ENCODE measurements at places on chromosomes 2 and 18.

DNA sequence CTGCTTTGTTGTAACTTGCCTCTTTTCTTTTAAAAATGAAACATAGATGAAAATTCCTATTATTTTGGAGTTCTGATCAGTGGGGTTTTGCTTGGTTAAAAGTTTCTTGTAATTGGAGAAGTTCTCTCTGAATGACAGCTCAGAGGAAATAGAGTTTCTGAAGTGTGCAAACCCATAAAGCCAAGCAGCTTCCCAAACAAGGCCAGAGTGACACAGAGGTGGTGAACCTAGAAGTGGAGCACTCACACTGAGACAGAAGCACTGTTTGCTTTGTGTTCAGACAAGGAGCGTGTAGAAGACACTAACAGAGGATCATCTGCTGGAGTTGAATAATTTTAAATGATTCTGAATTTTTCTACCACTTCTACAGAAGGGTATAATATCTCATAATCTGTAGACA, 49.2 kb downstream of the FBXO48 start:
- no peak for DNase-seq

GRCh38 chr18:57843386-57843785, 40.3 kb upstream of the ATP8B1 start:
- no peak for DNase-seq

GRCh38 chr2:183232161-183232865, 108.1 kb downstream of the NUP35 start:
- no peak for DNase-seq

DNA sequence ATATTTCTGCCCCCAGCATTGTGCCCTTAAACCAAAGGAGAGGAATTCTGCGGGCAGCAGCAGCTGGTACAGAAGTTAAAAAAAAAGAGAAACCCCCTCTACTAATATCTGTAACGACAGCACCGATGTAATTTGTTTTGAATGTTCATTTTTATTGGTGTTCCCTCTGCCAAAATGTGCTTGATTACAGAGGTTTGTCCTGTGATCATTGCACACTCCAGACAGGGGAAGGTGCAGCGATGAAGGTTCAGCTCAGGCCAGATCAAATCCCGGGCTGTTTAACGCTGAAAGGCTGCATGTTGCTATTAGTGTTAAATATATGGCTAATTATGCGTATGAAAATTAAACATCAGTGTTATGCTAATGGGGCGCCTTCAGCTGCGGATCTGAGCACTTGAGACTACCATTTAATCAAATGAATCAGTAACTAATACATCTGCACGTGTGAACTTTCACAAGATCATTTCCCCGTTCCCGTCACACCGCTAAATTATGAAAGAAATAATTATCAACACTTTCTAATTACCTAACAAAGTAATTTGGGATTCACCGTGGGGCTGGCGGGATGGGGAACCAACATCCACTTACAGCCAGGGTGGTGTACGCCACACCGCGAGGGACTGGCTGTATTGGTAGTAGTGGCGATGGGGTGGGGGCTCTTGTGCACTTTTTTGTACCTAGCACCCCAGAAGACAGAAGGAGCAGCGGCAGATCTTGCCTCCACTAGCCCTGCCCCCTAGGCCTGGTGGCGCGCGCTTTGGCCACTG, 1.5 kb upstream of the DLX1 start:
- no peak for DNase-seq

- no peak for DNase-seq
These were observed 67.2 kb upstream of the NABP1 start for GRCh38 chr2:191610756-191611155.

- DNase-seq = no peak
These were observed 27.5 kb downstream of the COA5 start for GRCh38 chr2:98580656-98581284.

DNA sequence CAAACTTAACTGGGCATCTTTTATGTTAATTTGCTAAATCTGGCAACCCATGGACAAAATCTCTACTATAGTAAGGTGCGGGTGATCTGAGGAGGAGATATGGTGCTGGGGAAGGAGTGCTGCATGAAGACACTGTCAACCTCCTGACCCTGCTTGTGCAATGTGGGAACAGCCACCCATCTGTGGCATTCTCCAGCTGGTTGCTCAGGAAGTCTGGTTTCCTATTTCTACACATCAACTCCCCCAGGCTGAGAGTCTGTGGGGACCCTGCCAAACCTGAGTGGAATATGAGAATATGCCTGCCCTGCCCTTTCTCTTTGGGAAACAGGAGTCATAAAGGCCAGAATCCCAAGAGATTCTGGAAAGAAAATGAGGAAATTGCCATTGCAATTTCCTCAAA, 60.1 kb upstream of the PAX3 start:
- no peak for DNase-seq

- DNase-seq = no peak
These were observed 39.6 kb upstream of the BOD1L2 start for GRCh38 chr18:57107140-57107832.

DNA sequence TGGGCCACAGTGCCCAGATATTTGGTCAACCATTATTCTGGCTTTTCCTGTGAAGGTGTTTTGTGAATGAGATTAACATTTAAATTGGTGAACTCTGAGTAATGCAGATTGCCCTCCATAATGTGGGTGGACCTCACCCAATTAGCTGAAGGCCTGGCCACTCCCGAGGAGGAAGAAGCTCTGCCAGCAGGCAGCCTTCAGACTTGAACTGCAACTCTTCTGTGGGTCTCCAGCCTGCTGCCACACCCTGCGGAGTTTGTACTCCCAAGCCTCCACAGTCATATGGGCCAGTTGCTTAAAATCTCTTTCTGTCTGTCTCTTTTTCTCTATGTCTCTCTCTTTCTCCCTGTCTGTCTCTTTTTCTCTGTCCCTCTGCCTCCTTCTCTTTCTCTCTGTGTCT, 262.7 kb downstream of the MYCN start:
- no peak for DNase-seq

GRCh38 chr2:182716650-182716979, 558 bp downstream of the DNAJC10 start:
- DNase-seq = no peak

GRCh38 chr18:80034852-80035406, 695 bp downstream of the RBFA start:
- DNase-seq = no peak

GRCh38 chr18:750456-750855, 38.0 kb upstream of the ENOSF1 start:
- no peak for DNase-seq

DNA sequence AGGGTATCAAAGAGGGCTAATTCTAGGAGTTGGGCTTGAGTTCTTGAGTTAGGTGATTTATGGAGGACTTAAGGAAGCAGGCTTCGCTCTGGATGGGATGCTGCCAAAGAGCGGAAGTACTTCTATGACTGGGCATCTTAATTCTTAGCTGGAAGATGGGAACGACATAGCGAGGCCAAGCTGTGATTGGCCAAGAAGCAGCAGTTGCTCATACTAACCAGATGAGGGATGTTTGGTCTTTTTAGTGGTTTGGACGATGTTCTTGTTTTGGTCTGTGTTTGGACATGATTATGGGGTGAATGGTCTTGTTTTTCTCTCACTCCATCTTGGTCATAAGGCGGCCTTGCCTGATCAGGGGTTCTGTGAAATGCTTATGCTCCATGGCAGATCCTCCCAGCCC, 133.7 kb downstream of the MSH2 start:
- DNase-seq = no peak

DNA sequence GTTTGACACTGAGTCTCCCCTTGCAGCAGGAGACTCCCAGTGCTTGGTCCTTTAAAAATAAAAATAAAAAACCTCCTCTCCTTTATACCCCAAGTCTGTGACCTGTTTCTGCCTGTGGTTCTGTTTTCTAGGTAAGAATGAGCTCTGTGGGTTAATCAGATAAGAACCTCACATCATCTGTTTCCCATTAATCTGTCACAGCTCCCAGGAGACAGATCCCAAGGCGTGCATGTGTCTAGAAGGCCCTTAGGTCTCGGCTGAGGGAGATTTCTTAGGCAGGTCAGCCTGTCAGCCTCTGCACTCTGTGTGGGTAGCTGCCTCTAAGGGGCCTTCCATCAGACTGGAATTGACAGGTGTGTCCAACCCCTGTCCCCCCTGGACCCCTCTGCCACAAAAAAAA, 80.7 kb downstream of the FHOD3 start:
- DNase-seq = no peak

All from NCI-H187 treated with DMSO at 0.1 percent for 48 hours (cell line).